Fibroblast of villous mesenchyme (primary cell): ENCODE measurements at places on chromosomes 7 and 10.

GRCh38 chr7:51249991-51250390 lies 66.6 kb downstream of the COBL start:
- DNase-seq, result no peak

- peak; percentile 45 for DNase-seq
Observed at GRCh38 chr7:116399819-116400218, 99.7 kb upstream of the CAV2 start.

- DNase-seq, result peak; percentile 52
Observed at GRCh38 chr7:135757719-135758411, 9.3 kb upstream of the FAM180A start.

DNA sequence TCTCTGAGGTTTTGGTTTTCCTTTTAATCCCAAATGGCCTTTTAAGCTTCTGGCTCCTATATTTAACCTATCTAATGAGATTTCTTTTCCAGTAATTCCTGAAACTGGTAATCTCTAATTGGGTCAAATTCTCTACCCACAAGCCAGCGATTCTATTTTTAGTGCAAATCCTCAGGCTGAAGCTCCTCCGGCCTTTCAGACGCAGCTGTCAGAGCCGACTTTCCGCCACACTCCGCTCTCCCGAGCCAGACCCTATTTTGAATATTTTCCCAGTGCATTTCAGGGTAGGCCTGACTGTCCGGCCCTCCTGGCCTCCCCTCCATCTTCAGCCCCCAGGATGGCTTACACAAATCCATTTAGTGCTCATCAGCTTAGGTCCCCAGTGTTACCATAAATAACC lies 9.7 kb upstream of the ADCY1 start:
- no peak for DNase-seq

GRCh38 chr10:121879476-121879875 lies 48.4 kb downstream of the ATE1 start:
- no peak for DNase-seq

- peak; percentile 85 for DNase-seq
Observed at GRCh38 chr7:42573881-42574672, 337.1 kb upstream of the GLI3 start.

DNA sequence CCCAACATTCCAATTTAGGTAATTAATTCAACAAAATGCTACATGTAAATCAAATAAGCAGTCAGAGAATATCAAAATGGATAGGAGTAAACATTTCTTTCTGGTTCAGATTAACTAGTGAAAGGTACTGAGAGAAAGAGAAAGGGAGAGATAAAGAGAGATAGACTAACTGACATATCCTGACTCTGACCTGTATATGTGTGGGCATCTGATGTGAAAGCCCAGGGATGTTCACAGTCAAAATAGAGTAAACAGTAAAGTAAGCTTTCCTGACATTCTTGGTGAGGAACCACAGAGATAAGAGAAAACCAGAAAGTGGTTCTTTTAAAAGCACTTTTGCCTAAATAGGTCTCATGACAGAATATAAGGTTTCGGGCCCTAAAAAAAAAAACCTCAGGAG lies 37.5 kb upstream of the ANK3 start:
- DNase-seq, result no peak

GRCh38 chr10:6579904-6580278 lies at the start of gene PRKCQ:
Gene PRKCQ (minus strand): TSS chr10:6580276. CDS start chr10:6515135, 65,141 bp downstream.
- DNase-seq, result peak; percentile 39

GRCh38 chr7:17266565-17266964 lies 31.9 kb upstream of the AHR start:
- no peak for DNase-seq

GRCh38 chr10:929960-930624 lies 1.4 kb downstream of the LARP4B start:
- DNase-seq, result no peak

DNA sequence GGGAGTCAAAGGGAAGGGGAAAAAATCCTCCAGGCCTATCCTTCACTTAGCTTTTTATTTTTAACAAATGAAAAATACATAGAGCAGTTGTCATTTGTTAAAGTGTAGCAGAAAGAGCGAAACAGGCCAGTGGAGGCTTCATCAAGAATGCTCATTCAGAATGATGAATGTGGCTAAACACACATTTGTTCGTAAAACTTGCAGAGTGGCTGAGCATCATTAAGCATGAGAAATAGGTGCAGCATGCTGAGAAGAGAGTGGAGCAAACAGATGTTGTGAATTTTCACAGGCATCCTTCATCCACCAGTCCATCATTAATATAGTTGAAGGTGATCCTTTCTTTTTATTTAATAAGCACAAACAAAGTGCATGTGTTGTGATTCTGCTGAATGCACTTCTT lies 407.6 kb downstream of the LRMDA start:
- no peak for DNase-seq

GRCh38 chr10:118977835-118978234 lies 51.7 kb upstream of the NANOS1 start:
- DNase-seq, result no peak

DNA sequence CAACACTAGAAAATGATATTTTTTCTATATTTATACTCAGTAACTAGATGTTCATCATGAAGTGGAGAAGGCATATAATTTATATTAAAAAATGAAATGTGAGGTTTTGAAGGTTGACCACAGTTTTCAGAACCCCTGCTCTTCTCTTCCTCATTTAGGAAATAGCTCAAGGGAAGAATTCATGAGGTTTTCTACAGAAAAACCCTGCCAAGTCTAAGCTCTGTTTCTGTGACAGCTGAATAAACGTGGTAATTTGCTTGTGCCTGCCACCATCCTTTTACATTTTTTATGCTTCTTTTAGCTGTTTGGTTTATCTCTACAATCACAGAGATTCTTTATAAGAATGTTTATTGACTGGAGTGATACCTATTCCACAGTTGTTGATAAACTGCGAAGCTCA lies 630.3 kb upstream of the POT1 start:
- DNase-seq, result no peak

GRCh38 chr10:62719061-62719460 lies 85.5 kb upstream of the ADO start:
- no peak for DNase-seq

- no peak for DNase-seq
Observed at GRCh38 chr7:120609136-120609753, 248.7 kb downstream of the TSPAN12 start.
